ENCODE measurements at places on chromosomes 2 and 18.

- no peak for DNase-seq
Measured at GRCh38 chr18:47280121-47280520, 28.7 kb upstream of the SKOR2 start.

DNA sequence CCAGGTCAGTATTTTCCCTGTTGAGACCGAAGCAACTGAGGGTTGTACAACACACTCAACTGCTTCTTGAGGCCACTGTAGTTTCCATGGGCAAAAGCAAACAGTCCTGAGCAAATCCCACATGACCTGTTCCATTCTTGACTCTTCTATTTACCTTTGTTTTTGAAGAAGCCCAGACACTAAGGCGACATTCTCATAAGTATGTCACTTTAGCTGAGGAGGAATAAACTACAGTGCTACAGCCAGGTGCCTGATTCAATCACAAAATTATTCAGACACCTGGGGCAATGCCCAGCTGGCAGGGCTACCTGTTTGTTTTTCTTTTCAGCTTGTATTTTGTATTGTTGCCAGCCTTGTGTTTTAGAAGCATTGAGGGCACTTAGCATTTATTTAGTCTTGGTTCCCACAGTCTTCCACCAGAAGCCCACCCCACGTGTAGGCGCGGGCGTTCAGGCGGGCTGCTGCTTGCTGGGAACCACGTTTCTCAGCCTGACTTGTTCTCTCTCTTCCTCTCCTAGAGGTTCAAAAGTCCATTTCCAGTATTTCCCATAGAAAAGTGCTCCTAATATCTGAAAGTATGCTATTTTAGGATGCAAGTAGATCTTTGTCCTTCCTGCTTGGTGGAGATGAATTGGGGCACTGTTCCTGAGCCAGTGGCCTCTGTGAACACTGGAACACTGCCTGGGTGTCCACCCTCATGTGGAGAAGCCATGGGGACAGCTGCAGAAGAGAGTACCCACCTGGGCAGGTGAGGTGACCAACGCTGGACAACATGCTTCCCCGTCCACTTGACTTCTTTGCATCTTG lies 99.0 kb upstream of the COPS8 start:
- DNase-seq: peak; percentile 26

DNA sequence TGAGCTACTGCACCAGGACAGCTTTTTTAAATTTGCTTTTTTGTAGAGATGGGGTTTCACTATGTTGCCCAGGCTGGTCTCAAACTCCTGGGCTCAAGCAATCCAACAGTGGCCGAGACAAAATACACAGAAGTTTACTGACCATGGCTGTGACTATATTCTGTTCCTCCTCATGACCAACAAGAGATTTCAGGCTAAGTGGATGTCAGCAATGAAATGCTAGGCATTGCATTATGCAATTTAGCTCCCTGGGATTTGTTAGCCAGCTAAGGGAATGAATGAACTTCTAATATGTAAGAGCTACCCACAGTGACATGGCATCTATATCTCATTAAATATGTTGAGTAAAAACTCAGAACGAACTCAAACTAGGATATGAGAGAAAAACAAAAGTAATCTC lies 81.9 kb upstream of the MBOAT2 start:
- no peak for DNase-seq

- no peak for DNase-seq
Measured at GRCh38 chr18:26356045-26356785, 130.0 kb downstream of the TAF4B start.

DNA sequence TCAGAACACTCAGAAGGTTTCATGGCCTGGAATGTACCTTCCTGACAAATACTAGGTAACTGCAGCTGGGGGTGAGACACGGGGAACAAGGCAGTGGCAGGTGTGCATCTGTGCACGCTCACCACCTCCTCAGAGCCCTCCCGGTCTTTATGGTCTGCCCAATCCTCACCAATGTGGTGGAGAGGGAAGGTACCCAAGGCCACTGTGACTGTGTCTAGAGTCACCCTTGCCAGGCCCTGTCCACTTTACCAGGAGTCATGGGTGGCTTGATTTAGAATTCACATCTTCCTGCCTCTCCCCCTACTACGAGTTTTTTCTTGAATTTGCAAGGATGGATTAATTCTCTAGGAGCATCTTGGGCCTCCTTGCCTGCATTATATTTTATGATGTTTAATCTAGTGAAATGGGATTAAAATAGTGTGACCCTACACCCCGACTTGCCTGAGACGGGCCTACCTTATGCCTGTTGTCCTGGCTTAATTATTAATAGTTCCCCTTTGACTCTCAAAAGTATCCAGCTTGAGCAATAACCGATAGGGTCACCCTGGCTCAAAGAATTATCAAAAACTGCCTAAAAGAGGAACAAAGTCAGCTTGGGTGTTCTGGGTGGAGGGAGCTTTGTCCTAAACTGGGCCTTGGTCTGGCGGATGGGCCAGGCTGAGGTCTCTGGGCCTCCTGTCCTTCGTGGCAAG lies 56.5 kb downstream of the ACAA2 start:
- DNase-seq: no peak

GRCh38 chr18:10518595-10519255 lies 7.1 kb upstream of the NAPG start:
- DNase-seq: no peak

DNA sequence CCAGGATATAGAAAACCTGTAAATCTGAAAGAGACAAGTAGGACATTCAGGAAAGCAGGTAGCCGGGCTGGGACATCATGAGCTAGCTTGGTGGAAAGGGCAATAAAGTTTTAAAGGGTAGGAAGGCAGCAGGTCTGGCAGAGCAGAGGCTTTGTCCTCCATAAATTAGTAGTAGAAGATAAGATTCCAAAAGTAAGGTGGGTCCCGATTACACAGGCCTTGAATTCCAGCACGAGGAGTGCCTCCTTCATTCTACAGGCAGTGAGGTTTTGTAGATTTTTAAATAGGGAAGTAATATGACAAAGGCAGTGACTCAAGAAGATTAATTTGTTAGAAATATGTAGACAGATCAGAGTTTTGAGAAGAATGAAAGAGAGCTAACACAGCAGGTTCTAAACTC lies 160.7 kb downstream of the DTNB start:
- no peak for DNase-seq

Measured in NCI-H2171 treated with DMSO at 0.1 percent for 48 hours (cell line).